ENCODE measurements at places on chromosomes 13 and 19. TPM values are rescaled to one million over a fixed set of nuclear protein-coding genes. Genes with fewer than 3 reads are reported as not detected.

- DNase-seq: no peak
Measured at GRCh38 chr19:33343859-33344572, 29.5 kb upstream of the CEBPG start.

GRCh38 chr13:20217168-20217567, 15.0 kb downstream of the GJB6 start:
- no peak for DNase-seq

DNA sequence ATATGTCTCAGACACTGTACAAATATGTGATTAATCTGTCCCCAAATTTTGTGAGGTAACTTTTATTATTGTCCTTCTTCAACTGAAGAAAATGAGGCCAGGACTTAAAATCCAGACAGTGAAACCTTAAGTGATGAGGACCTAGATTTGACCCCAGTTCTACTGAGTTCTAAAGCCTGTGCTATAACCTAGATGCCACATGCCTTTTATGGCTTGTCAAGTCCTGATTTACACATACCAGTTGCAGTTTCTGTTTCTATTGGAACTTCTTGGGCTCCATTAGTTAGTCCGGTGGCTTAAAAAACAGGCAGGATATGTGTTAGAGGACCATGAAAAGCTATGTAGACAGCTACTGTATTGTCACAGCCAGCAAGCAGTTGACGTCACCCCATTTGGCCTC, 436.5 kb upstream of the KLHL1 start:
- DNase-seq: no peak

DNA sequence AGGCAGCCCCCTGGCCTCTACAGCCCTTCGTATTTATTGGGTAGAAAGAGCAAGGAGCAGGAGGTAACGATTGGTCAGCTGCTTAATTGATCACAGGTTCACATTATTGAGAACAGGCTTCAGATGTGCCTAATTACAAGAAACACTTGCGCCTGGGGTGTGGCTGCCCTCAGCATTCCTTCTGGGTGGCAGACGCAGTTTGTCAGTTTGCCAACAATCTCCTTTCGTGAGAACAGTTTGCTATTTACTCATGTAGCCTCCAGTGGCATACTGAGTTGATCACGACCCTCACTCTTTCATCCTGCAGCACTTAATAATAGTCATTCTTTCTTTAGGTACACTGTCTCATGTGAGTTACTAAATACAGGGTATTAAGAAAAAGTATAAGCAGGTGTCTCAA, 985.6 kb downstream of the SLITRK5 start:
- DNase-seq: no peak

DNA sequence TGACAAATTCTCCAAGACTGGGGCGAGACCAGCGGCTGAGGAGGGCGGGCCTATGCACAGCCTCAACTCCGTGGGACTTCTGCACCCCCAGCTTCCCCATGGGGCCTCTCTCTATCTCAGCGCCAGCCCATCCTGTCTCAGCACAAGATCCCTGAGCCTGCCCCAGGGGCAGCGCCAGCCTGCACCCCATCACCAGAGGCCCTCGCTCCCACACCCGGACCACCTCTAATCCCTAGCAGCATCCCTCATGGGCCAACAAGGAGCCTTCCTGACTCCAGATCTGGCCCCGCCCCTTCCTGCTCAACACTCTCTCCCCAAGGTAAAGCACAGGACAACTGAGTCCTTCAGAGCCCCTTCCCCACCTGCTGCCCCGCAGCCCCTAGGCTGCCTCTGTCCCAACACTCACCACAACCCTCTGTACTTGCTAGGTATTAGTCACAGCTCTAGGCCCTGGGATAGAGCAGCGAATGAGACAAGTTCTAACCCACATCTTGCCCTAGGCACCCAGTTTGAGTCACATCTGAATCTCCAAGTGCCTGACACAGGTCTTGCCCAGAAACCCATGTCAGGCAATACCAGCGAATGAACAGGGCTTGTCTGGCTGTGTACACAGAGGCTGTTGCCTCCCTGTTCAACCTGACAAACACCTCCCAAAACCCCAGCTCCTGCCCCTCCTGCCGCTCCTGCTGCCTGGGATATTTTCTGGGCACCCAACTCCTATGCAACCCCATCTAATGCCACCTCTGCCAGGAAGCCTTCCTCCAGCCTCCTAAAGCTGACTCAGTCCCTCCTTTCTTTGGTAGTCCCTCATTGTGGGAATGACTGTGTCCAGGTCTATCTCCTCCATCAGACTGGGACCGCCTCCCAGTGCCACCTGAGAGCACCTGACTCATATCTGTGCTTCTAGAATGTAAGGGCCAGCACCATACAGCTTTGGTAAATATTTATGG, 18.6 kb downstream of the GRIK5 start:
- peak; percentile 96 for DNase-seq

- peak; percentile 9 for DNase-seq
Measured at GRCh38 chr13:39370554-39370953, 232.4 kb downstream of the LHFPL6 start.

DNA sequence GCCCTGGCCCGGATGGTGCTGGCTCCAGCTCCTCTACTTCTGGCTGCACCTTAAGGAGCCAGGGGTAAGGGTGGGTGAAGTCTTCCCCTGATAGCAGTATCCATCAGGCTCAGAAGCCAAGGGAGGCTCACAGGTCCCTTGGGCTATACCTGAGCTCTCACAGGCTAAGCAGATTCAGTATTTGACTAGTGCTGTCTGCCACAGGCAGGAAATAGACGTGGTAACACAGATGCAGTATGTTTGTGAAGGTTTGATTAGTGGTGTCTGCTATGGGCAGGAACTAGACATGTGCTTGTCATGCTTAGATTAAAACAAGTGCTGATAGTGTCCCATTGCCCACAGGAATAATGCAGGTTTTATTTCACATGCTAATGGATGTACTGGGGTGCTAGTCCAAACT, 4.0 kb downstream of the SYT5 start:
- no peak for DNase-seq

DNA sequence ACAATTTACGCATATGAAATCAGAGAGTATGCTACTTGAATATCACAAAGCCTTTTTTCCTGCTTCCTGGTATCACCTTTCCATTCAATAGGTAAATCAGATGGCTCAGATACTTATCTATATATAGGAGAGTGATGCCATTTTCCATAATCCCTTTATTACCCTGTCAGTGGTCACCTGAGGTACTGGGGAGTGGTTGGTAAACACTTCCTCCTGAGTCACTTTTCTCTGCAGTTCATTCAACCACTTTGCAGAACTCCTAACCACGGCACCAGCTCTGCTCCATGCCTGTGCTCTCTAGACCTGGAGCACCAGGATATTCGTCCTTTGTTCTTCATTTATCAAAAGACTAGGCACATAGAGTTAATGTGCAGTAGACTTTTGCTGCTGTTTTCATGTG, 748.5 kb upstream of the KLHL1 start:
- DNase-seq: no peak

DNA sequence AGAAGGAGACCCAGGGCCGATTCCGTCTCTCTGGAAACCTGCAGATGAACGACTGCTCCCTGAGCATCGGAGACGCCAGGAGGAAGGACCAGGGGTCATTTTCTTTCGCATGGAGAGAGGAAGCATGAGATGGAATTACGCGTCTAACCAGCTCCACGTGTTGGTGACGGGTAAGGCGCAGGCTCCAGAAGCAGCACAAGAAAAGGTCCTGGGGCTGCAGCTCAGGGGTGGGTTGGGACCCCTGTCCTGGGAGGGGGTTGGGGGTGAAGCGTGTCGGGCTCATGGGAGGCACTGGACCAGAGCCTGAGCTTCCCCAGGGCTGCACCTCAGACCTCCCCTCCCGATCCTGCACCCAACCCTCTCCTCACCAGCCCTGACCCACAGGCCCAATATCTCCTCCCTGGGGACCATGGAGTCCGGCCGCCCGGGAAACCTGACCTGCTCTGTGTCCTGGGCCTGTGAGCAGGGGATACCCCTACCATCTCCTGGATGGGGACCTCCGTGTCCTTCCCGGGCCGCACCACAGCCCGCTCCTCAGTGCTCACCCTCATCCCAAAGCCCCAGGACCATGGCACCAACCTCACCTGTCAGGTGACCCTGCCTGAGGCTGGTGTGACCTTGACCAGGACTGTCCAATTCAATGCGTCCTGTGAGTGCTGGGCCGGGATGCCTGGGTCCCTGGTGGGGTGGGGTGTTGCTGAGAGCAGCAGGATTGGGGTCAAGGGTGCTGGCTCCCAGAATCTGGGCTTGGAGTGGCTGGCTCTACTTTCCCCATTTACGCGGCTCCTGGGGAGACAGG, 39.6 kb upstream of the CD33 start:
- no peak for DNase-seq

DNA sequence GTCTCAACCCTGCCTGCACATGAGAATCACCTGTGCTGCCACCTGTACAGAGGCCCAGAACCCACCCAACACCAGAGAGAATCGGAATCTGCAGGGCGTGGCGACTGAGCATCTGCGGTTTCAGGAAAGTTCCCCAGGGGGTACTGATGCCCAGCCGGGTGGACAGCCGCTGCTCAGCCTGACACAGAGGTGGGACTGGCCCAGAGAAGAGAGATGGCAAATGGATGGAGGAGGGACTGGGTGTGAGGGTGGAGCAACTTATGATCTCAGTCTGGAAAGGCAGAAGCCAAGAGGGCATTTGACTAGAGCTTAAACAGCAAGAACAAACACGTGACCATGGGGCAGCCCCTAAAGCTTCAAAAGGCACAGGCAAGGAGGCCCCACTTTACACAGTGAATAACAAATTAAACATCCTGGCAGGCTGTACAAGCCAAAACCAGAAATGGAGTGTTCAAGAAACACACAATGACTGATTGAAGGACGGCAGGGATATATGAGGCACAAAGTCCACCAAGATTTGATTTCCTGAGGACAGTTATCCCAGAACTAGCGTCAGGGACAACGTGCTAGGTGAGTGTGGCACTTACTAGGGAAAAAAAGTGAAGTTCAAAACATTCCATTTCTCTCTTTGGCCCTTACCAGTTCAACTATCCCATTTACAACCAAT, 3.1 kb downstream of the RANBP3 start:
- no peak for DNase-seq

GRCh38 chr19:21098291-21098690, 16.3 kb downstream of the ZNF714 start:
- no peak for DNase-seq

GRCh38 chr19:13172346-13173138, 22.3 kb downstream of the IER2 start:
- DNase-seq: no peak

- DNase-seq: no peak
Measured at GRCh38 chr19:2027361-2027760, 11.8 kb upstream of the BTBD2 start.

DNA sequence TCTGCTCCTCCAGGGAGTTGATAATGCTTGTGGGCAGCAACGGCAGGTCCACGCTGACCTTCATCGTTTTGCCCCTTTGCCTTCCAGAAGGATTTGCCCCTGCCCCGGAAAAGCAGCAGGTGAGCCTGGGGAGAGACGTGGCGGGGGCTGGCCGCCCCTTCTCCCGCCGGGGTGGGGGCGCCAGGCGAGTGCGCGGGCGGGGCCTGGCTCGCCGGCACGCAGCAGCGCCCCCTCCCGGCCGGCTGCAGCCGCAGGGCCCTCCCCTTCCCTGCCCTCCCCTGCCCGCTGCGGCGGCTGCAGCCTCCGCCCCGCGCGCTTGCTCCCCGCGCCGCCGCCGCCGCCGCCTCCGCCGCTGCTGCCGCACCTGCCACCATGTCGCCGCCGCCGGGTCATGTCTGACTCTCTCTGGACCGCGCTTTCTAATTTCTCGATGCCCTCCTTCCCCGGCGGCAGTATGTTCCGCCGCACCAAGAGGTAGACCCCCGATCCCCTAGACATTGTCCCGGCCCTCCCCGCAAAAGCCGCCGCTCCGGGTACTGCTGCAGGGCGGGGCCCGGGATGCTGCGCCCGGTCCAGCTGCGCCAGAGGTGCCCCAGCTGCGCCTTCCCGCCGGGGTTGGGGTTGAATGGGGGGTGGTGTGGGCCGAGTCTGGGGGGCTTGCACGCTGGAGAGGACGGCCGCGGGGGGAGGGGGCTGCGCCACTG, at the start of gene MAST1:
Gene MAST1, plus strand, starts transcription at position 334 of the 704 bp plus-strand sequence. Its CDS starts 58 bp downstream, at position 392.
- DNase-seq: no peak

DNA sequence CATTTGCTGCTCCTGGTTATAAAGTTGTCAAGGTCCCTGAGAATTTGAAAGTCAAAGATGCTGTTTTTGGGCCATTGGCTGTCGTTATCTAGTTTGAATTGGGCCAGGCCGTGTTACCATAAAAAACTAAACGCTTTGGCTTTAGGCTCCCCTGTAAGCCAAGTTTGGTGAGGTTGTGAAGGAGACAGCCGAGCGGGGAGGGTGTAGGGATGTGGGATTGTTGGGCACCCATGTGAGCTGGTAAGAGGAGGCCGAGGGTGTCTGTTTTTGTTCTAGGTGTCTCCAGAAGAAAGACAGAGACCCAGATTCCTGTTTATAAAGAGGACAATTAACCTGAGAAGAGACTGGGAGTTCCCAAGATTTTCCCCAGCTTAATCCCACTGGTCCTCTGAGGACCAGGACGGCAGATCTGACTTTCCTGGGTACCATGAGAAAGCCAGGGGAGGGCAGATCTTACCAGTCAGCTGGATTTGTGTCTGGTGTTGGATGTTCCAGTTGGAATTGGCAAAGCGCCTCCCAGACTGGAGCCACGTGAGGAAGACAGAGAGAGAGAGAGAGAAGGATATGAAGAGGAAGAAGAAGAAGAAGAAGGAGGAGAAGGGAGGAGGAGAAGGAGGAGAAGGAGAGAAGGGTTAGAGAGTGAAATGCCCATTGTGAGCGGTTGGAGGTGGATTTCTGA, 25.1 kb downstream of the TMEM255B start:
- no peak for DNase-seq

DNA sequence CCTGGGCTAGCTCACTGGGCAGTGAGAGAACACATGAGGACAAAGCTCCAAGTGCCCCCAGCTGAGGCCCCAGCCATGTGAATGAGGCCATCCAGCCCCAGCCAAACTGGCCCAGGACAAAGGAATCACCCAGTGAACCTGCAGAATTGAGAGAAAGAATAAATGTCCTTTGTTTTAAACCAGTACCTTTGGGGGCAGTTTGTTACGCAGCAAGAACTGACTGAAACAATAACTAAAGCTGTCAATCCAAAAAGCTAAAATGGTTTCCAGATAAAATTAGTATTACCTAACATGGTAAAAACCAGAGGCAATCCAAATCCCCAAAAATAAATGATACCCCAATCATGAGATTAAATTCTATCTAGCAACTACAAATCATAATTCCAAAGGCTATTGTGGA, 69.6 kb downstream of the ZNF557 start:
- DNase-seq: no peak

- no peak for DNase-seq
Measured at GRCh38 chr13:57857945-57858344, 226.4 kb downstream of the PCDH17 start.

- DNase-seq: no peak
Measured at GRCh38 chr13:94968040-94968756, 255.9 kb upstream of the SOX21 start.

GRCh38 chr19:40280608-40281221, 4.4 kb downstream of the AKT2 start:
- DNase-seq: no peak

GRCh38 chr13:24851546-24851945, 87.6 kb downstream of the RNF17 start:
- peak; percentile 50 for DNase-seq

- no peak for DNase-seq
Measured at GRCh38 chr13:49527123-49527522, 31.4 kb downstream of the PHF11 start.

GRCh38 chr19:46067691-46068090, 26.9 kb upstream of the IGFL4 start:
- DNase-seq: no peak

Gene TEX26
- polyA plus RNA-seq: not detected

Gene ZNF729
- not detected for polyA plus RNA-seq

Gene PDX1
- polyA plus RNA-seq: not detected

Gene RNF225
- polyA plus RNA-seq: not detected

Gene CGB2
- not detected for polyA plus RNA-seq

Gene GJB2
- polyA plus RNA-seq: 604 TPM

Gene NLRP4
- polyA plus RNA-seq: not detected

Gene PROZ
- not detected for polyA plus RNA-seq

Gene COLGALT1
- 90.9 TPM for polyA plus RNA-seq
